ENCODE measurements at places on chromosomes 16 and 17.

DNA sequence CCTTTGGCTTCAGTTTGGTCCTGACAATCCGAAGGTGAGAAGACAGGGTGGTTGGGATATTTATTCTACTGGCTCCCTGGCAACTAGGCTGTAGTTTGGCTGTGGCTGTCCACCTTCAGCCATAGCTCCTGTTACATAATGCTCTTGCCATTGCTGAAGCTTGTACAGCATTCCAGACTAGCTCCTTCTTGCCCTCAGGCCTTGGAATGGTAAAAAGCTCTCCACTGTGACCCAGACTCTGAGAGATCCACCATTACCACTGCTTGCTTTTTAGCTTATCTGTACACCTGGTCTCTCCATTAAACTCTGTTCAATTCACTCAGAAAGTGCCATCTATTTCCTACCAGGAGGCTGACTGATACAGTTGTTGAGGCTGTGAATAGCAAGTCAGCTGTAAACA, 231.8 kb upstream of the MON1B start:
- no peaks in the 10 kb centered on the region for H3K27me3 ChIP-seq
- H3K4me3 ChIP-seq: no peak overlapping the region
- DNase-seq: no peak
- H3K4me1 ChIP-seq: no peaks in the 10 kb centered on the region
- H3K27ac ChIP-seq: no peak overlapping the region

- H3K4me1 ChIP-seq: peaks cover 13% of the 10 kb centered on the region
- peak; percentile 91 for DNase-seq
- no peaks in the 10 kb centered on the region for H3K36me3 ChIP-seq
These were observed at the start of gene CRISPLD2 for GRCh38 chr16:84819644-84820304. TSS of gene CRISPLD2 (plus strand) at chr16:84819985. CDS start at chr16:84838496, 18,511 bp downstream.

- H3K36me3 ChIP-seq: no peaks in the 10 kb centered on the region
- H3K4me1 ChIP-seq: no peaks in the 10 kb centered on the region
- H3K4me3 ChIP-seq: no peak overlapping the region
These were observed 228.9 kb upstream of the RPL38 start for GRCh38 chr17:73974536-73974935.

- peaks cover 41% of the 10 kb centered on the region for H3K27me3 ChIP-seq
- no peak overlapping the region for H3K4me3 ChIP-seq
- no peak overlapping the region for H3K27ac ChIP-seq
- no peaks in the 10 kb centered on the region for H3K36me3 ChIP-seq
- H3K4me1 ChIP-seq: peaks cover 22% of the 10 kb centered on the region
These were observed 48.7 kb downstream of the CCDC42 start for GRCh38 chr17:8695916-8696415.

- H3K36me3 ChIP-seq: no peaks in the 10 kb centered on the region
- no peak overlapping the region for H3K27ac ChIP-seq
- H3K4me1 ChIP-seq: no peaks in the 10 kb centered on the region
- H3K27me3 ChIP-seq: peaks cover 76% of the 10 kb centered on the region
- no peak for DNase-seq
These were observed 22.7 kb upstream of the CD300E start for GRCh38 chr17:74646231-74646630.
